Kidney (tissue), 22 donors: ENCODE measurements at places on chromosomes 3 and 15. TPM values are rescaled to one million over a fixed set of nuclear protein-coding genes. Genes with fewer than 3 reads are reported as not detected.

- no peak for DNase-seq
These were observed 95.1 kb upstream of the TMC3 start for GRCh38 chr15:81469154-81469553.

DNA sequence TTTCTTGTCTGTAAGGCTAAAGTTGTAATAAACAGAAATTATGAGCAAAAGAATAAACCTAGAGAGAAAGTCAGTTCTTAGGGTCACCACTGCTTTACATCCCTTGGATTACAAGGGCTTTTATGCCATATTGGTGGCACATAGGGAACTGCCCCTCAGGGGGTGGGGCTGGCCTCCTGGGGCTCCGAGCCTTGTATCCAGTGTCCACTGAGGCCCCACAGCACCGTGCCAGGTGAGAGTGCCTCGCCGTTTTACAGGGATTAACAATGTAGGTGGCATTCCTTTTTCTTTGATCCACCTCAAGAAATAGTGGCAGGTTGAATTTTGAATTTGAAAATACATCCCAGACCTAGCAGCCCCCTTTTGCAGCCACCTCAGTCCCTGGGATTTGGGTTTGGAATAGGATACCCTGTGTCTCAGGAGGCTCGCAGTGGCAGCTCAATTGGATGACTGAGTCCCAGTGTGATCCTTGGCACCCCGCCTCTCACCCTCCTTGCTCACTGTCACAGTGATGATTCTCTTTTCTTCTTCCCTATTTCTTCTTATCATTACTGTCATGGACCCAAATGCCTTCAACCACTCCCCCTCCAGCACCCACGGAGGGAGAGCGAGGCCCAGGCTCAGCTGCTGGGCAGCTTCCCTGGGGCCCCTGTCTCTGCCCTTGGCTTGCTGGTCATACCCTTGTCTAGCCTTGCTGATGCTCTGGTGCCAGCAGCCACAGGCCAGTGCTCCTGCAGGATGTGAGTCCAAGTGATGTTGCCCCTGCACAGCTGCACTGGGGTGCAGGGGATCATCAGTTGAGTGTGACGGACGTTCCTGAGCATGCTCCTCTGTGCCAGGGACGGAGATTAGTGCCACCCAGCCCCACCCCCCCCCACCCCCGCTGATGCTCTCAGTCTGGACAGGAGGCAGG, 137.9 kb downstream of the DNAJB8 start:
- no peak for DNase-seq

DNA sequence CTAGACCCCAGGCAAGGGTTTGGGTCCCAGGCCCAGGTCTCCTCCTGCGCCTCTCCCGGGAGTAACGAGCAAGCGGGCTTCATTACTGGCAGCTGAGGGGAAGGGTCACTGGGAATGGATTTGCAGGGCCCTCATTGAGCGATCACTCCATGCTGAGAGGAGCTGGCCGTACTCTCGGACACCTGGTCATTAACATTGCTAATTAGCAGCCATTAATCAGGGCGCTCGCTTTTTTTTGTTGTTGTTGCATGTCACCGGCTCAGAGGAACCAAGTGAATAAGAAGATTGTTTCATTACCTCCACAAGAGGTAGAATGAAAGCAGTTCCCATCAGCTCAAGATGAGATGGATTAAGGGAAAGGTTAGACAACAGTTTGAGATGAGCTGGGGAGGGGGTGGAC, 293.0 kb upstream of the ATP11B start:
- no peak for DNase-seq

DNA sequence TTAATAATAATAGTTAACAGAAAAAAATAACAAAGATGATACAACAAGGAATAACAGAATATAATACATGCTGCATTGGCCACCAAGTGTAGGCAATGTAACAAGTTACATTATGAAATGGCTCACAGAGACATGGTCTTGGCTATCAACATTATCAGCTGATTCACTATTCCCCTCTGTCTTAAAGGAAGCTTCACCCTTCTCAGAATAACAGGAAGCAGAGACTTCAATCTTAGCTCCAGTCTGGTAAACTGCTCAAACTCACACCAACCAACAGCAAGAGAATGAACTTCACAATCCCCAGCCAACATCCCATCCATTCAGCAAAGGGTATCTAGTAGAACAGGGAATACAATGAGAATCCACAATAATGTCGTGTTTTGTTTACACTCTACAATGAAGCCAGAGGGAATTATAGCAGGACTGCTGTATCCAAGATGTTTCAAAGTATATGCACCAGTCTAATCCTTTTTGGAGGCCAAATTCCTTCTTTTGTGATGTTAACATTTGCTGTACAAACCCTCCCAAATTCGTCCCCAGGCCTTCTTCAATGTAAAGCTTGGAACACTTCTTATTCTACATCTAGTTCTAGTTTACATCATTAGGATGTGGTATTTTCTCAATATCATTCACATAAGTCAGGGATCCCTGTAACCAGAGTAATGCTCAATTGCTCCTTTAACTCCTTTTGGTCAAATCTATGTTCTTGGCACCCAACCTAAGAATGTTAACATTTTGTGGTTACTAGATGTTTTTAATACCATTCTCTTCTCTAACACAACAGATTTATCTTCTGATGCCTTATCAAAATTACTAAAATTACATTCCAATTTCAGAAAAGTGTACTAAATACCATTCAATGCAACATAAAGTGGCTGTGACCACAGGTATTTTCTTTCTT, 52.4 kb upstream of the CMSS1 start:
- DNase-seq = no peak

Gene AADACL2
- not detected for total RNA-seq
